Left ventricle myocardium superior (tissue), 1 donor: ENCODE measurements at places on chromosomes 1 and 21. TPM values are rescaled to one million over a fixed set of nuclear protein-coding genes. Genes with fewer than 3 reads are reported as not detected.

BARHL2 gene
- total RNA-seq = not detected

PLPP3 gene
- total RNA-seq = 140 TPM

SMG5 gene
- total RNA-seq = 84.5 TPM

- DNase-seq = no peak
Observed at GRCh38 chr1:90831910-90832309, 114.8 kb upstream of the BARHL2 start.

- no peak for DNase-seq
Observed at GRCh38 chr1:65377496-65378246, 42.8 kb upstream of the LEPR start.

SH2D5 gene
- not detected for total RNA-seq

KRTAP11-1 gene
- total RNA-seq = not detected

CNR2 gene
- total RNA-seq = not detected

DNA sequence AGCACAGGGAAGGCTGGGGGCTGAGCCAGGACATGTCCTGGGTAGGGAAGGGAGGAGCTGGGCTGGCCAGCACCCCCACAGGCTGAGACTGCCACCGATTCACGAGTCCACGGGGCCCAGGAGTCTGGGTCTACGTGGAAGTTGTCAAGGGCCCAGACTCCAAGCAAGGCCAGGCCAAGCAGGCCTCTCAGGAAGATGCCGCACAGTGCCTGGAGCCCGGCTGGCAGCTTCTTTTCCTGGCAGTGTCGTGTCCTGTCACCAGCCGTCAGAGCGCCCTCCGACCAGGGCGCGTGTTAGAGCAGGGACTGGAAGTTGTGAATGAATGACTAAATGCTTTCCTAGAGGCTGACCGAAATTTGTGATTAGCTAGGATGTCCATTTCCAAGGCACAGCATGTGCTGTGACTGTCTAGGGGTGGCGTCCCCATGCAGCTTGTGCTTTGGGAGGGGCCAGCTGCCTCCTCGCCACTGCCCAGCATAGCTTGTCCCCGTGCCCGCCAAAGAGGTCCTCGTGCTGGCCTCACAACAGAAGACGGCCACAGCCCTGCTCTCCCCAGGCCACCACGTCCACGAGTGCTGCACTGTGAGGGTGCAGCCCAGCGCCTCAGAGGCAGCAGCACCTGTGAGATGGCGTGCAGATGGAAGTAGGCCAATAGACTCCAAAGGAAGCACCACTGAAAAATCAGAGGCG lies 147.4 kb upstream of the COL6A1 start:
- no peak for DNase-seq

EPHA10 gene
- 0.10 TPM for total RNA-seq

- DNase-seq = peak; percentile 57
Observed at GRCh38 chr1:167650269-167651160, 20.5 kb downstream of the RCSD1 start.
